Esophagus muscularis mucosa (tissue), 4 donors: ENCODE measurements at places on chromosomes 7 and 10.
A peak's percentile ranks its signal among the peaks of the same experiment; 100 is the strongest.

DNA sequence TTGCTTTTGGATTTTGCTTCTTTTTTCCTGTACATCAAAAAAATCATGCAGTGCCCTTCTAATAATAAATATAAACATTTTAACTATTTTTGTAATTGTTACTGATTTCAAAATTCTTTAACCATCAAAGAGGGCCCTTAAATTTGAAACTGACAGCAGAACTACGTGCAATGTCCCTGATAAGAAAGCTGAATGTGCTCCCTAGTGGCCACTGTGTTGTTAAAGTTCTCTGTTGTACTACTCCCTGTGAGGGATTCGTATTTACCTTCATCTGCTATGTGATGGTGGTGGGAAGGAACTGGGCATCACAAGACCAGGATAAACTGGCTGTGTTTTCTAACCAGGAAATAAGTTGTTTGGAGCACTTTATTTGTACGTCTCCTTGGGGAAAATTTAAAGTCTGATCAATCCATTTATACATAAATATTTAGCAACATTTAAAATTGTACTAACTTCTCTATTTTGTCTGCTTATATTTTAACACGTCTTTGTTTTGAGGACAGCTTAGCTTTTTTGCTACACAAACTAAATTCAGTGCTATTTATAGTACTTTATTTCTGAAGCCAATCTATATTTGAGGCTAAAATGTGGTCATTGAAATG lies 322.4 kb downstream of the HGF start:
- DNase-seq, result no peak

- no peak for DNase-seq
These were observed 7.2 kb downstream of the TNS3 start for GRCh38 chr7:47574482-47575329.

DNA sequence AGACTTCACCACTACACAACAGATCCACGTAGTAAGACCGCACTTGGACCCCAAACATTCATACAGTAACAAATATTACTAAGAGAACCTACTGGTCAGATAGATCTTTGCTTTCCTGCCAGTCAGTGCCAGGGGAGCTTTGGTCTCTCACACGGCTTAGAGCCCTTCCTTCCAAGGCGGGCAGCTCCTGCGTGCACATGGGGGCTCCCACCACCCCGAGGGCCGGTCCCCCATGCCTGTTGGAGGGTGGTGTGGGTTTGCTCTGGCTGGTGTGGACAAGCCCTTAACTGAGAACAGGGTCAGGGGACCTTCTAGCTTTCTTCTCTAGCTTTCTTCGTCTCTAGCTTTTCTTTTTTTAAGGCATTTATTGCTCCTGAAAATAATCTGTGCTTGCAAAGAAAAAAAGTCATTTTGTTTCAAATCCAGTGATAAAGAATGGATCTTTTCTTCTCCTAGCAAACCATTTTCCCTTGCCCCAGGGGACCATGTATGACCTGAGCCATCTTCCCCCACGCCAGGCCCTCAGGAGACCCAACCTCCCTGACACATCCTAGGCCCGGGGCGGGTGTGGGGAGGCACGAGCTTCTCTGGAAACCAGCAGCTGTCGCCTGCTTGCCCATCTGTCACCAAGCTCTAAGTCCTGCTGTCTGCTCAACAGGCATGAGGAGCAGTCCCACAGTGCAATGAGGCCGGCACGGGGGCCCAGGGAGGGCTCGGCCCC lies 591.1 kb downstream of the PTPRN2 start:
- DNase-seq, result no peak

- no peak for DNase-seq
These were observed 1.8 kb downstream of the PRF1 start for GRCh38 chr10:70600512-70601395.

GRCh38 chr10:20596065-20596755 lies 300.9 kb downstream of the NEBL start:
- DNase-seq, result no peak

DNA sequence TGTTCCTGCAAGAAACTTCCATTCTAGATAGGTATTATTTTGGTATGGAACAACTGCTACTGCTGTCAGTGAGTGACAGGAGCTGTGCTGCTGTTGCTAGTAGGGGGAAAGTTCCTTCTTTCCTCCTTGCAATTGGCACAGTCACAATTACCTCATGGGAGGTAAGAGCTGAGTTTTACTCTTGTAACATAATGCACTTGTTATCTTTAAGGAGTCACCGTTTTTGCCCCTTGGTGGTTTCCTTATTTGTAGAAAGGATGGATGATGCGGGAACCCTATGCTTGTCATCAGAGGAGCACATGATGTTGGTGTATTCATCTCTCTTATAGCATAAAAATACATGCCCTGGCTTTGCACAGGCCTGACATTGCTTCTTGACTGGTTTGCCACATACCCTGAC lies 234.7 kb upstream of the NPY start:
- peak; percentile 45 for DNase-seq

DNA sequence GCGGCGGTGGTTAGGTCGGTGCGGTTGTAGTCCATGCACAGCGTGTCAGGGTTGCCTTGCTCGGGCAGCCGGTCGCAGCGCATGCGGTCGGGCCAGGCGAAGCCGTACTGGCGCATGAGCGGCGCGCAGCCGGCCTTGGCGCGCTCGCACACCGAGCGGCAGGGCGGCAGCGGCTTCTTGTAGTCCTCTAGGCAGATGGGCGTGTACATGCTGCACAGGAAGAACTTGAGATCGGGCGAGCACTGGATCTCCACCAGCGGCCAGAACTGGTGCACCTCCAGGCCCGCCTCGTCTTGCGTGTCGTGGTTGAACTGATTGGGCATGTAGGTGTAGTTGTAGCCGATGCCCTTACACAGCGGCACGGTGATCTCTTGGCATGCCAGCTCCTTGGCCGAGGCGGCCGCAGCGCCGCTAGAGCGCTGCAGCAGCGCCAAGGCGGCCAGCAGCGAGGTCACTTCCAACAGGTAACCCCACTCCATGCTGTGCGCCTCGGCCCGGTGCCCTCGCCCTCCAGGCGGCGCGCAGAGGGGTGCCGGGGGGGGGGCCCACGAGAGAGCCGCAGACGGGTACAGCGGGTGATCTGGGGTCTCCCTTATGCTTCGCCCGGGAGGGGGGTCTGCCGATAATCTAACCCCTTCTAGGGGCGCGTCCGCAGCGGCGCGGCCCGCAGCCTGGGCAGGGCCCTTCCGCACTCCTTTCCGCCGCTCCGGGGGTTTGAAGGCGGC lies 983 bp downstream of the FZD8 start:
- no peak for DNase-seq

- peak; percentile 90 for DNase-seq
These were observed 8.3 kb downstream of the TSPAN14 start for GRCh38 chr10:80462299-80462980.

GRCh38 chr10:55065185-55065584 lies 264.2 kb upstream of the PCDH15 start:
- no peak for DNase-seq

DNA sequence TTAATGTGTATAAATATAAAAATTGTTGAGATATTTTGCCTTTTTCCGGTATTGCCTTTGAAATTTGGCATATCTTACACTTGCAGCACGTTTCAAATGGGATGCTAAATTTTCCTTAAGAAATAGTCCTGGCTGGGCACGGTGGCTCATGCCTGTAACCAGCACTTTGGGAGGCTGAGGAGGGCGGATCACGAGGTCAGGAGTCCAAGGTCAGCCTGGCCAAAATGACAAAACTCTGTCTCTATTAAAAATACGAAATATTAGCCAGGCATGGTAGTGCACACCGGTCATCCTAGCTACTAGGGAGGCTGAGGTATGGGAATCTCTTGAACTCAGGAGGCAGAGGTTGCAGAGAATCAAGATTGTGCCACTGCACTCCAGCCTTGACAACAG lies 220.2 kb downstream of the PTEN start:
- DNase-seq, result no peak

DNA sequence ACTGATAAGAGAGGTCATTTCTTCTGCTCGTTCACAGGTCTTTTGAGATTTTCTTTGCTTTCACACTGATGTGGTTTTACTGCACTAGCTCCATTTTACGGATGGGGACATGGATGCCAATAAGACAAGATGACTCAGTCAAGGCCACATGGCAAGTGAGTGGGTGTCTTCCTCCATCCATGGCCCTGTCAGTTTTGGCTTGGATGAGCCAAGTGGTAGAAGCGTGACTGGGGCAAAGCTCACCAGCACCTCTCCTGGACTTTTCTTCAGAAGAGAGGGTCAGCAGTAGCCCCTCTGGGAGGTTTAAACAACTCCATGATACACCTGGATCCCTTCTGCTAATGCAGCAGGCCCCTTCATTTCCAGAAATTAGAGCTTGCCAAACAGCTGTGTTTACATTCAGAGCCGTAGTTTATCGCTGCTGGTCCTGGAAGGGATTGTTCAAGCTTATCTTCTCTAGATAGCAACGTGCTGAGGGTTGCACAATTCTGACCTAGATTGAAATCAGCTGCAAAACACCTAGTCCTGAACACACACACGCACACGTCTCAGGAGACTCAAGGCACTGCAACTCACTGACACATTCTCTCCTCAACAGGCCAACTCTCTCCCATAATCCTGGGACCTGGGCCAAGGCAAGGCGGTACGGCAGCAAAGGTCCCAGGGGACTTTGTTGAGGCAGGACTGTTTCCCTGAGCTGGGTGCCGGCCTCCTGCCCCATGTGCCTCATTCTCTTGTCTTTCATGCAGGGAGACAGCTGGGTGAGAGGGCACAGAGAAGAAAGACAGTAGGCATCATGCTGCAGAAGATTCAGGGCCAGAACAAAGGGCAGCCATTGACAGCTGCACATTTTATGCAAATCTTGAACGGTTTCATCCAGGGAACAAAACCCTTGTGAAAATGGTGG lies 14.2 kb upstream of the PDCD4 start:
- DNase-seq, result no peak

DNA sequence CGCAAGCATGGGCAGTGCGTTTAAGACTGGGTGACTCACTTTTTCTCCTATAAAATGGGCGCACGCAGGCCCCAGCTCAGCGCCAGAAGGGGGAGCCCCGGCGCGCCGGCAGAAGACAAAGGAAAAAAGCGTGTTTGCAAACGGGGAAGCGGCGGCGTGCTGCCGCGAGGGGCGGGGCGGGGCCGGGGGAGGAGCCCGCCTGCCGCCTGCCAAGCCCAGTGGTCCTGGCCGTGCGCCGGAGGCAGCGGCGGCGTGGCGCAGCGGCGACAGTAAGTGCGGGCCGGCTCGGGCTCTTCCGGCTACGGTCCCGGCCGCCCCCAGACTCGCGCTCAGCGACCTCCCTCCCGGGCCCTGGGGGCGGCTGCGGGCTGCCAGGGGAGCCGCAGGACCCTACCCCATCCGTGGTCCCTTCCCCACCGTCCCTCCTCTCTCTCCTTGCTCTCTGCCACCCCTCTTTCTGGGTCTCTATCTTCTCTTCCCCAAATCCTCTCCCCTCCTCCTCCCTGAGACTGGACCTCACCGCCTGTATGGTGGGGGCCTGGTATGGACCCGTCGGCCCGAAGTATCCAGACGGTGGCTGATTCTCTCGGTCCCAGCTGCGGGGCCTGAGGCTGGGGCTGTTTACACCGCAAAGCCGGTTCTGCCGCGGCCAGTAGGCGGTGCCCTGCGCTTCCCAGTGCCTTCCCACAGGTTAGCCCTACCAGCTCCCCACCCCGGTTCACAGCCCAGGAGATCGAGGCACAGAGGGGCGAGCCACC lies at the start of gene SLC29A3:
TSS of gene SLC29A3 (plus strand) at position 218 of the 758 bp plus-strand sequence. CDS start at position 269, 51 bp downstream.
- DNase-seq, result no peak

GRCh38 chr7:127411176-127411575 lies 18.7 kb upstream of the ZNF800 start:
- no peak for DNase-seq

DNA sequence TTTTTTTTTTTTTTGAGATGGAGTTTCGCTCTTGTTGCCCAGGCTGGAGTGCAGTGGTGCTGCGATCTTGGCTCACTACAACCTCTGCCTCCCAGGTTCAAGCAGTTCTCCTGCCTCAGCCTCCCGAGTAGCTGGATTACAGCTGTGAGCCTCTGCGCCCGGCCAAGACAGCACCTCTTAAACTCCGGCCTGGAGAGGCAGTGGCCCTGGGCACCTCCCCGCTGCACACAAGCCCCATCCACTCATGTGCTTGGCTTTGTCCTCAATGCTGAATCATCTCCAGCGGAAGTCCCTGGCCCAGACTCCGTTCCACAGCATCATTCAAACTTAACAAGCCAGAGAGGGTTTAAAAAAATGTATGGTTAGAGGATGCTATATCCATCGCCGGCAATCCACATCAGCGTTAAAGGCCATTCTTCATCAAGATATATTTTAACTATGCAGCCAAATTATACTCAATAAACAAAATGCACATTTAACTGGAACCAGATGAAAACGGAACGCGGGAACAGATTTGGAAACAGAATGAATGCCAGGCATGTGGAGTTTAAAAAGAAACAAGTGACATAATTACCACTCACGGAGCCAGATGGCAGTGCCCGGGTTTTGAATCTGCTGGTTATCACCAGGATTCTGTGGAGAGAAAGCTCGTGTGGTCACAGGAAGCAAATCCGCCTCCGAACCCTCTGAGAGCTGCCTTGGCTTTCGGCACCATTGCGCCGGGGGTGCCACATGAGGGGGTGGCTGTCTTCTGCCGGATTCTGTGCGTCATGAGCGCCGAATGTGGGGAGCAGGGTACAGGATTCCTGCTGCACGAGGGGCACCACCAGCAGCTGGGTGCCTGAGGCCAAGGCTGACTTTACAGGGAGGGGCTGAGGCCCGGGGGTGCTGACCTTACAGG lies 45.6 kb upstream of the CFAP46 start:
- DNase-seq, result no peak

GRCh38 chr7:92765725-92766124 lies 70.6 kb downstream of the CDK6 start:
- DNase-seq, result no peak

- no peak for DNase-seq
These were observed 260.1 kb downstream of the TRIL start for GRCh38 chr7:28697913-28698563.

GRCh38 chr10:15262036-15262713 lies 93.7 kb upstream of the NMT2 start:
- no peak for DNase-seq

- DNase-seq, result no peak
These were observed 226.4 kb upstream of the HABP2 start for GRCh38 chr10:113326160-113327111.

DNA sequence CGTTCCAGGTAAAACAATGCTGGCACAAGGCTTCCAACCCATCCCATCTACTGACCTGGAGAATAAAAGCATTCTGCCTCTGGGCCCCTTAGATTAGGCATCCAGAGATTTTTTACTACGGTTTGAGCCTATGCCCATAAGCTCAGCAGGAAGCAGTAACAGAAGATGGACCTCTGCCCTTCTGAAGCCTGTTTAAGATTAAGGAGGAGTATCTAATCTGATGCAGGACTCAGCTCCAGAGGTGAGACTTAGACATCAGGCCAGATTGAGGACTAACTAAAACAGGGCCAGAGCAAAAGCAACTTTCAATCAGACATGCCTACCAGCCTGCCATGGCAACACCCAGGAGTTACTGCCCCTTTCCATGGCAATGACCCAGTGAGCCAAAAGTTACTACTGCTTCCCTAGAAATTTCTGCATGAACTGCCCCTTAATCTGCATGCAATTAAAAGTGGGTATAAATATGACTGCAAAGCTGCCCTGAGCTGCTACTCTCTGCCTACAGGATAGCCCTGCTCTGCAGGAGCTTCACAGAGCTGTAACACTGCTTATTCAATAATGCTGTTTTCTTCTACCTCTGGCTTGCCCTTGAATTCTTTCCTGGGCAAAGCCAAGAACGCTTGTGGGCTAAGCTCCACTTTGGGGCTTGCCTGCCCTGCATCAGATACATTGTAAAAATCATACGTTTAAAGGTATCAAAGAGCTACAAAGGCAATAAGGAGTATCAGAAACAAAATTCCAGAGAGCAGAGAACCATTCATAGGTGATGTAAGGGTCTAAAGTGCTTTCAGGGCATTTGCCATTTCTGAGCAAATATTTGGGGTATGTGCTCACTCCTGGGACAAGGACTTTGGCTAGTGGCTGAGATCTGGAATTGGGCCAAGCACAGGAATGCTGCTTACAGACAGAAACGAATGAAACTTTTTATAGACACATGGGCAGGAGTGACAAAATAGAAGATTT lies 25.0 kb upstream of the CNNM1 start:
- no peak for DNase-seq
